ENCODE measurements at places on chromosomes 2 and 18.

DNA sequence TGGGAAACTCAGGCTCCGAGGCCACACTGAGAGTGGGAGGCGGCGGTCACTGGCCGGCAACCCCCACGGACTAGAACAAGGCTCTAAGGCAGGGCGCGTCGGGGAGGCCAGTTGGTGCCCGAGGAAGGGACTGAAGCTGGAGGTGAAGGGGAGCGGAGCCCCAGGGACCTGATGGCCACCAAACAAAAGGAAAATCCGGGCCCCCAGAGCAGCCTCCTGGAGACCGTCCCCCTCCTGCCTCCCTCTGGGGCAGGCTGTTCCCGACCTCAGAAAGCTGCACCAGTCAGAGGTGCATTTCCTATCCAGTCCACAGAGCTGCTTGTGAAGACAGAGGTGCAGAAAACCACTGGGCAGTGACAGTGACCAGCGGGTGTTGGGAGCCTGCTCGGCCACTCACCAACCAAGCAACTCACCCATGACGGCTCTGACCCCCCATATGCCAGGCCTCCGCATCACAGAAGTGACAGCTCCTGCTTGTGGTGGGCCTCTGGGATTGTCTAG lies 172.7 kb downstream of the TWIST2 start:
- no peak for DNase-seq

DNA sequence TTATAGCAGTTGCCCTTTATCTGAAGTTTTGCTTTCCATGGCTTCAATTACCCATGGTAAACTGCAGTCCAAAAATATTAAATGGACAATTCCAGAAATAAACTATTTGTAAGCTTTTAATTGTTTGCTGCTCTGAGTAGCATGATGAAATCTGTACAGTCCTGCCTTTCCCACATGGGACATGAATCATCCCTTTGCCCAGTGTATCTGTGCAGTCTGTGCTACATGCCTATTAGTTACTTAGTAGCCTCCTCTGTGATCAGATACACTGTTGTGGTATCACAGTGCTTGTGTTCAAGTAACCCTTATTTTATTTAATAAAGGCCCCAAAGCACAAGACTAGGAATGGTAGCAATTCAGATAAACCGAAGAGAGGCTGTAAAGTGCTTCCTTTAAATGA lies 810.6 kb upstream of the PIK3C3 start:
- no peak for DNase-seq

- no peak for DNase-seq
Observed at GRCh38 chr18:60448487-60449267, 76.1 kb upstream of the MC4R start.

DNA sequence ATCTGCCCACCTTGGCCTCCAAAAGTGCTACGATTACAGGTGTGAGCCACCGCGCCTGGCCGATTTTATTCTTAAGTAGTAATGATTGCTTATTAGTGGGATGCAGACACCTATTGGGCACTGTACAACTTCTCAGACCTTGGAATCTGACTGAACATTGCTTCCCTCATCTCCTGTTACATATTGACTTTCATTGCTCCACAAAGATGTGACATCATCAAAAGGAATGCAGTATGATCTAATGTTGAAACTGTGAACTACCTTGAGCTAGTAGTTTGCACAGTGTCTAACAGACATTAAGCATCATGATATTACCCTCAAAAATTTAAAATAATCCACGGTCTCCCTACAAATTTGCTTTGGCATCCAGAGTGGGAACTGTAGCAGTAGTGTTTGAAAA lies 109.8 kb upstream of the SIX2 start:
- no peak for DNase-seq

DNA sequence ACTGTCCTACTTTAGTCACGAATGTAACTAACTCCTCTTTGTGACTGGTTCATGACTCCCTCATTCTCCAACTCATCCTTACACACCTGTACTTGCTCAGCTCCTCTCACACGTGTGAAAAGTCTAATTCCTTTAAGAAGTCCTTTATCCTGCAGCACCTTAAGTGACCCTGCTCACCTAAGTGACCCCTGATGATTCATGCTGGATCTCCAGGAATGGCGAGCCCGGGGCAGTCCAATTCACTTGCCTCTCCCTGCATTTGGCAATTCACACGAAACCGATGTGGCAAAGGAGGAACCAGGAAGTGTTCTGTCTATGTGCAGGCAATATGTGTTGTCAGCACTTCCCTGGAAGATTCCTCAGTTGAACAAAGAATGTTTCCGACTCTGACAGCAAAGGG lies 189.8 kb upstream of the NABP1 start:
- DNase-seq = no peak

GRCh38 chr2:37295469-37296073 lies 29.1 kb downstream of the PRKD3 start:
- no peak for DNase-seq

- DNase-seq = no peak
Observed at GRCh38 chr2:150327564-150328489, 159.6 kb downstream of the RND3 start.

DNA sequence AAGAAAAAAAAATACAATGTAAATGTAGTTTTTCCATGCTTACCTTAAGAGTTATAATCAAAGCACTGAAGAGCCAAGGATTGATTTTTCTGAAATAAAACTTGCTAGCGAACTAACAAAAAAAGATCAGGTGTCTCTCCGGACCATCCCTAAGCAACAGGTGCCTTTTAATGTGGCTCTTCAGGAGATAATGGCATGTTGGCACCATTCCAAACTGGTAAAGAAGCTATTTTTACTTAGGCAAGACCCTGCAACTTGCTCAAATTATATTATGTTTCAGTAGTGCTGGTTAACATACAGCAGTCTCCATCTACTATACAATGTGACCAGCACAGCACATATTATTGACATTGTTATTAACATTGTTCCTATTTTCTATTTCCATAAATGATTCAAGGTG lies 2.3 kb upstream of the GCC2 start:
- no peak for DNase-seq

GRCh38 chr2:238439917-238440316 lies 13.2 kb downstream of the ASB1 start:
- no peak for DNase-seq

GRCh38 chr18:73677450-73677849 lies 470.2 kb downstream of the FBXO15 start:
- no peak for DNase-seq

All from GM12865 (cell line).